ENCODE measurements at places on chromosomes 13 and 19.
A peak's percentile ranks its signal among the peaks of the same experiment; 100 is the strongest.

DNA sequence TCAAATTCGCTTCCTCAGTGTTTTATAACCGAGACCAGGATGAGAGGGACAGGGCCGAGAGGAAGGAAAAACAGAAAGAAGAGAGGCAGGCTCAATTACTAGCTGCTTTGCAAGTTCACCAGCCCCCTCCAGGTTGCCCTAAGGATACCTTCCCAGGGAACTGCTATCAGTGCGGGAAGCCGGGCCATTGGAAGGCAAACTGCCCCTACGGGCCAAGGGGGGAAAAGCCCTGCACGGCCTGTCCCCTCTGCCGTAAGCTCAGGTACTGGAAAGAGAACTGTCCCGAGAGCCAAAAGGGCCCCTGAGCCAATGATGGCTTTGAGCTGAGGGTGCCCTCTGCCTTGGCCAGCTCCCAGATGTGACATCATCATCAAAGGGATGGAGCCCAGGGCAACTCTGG lies 3.2 kb upstream of the ERVV-1 start:
- no peak for DNase-seq

GRCh38 chr13:28306325-28306724 lies 168.0 kb downstream of the PAN3 start:
- peak; percentile 27 for DNase-seq

DNA sequence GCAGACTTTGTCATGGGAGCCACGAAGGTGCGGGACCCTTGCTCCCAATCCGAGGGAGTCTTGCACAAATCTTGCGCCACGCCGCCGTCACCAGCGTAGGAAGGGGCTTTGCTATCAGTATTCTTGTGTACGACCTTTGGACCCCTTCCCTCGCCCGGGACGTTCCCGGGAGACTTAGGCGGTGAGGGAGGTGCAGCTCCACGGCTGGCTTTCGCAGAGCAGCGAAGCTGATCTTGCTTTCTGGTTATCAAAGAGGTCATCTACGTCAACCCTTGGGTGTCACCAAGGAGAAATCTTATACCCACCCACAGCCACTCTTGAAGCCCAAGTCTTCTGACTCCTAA lies 583 bp downstream of the TECR start:
- no peak for DNase-seq

DNA sequence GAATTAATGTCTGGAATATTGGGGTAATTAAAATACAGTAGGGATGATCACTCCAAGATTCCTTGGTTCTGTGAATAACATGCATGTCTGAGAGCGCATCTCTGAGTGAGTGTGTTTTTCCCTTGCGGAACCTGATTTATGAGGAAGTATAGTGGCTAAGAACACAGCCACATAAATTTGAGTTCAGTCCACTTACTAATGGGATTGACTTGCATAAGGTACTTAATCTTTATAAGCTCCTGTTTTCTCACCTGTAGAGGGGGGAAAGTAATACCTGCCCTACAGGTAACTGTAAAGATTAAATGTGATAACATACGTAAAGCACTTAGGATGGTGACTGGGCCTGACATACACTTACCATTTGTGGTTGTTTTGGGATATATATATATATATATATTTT lies 60.8 kb downstream of the KLF5 start:
- no peak for DNase-seq

DNA sequence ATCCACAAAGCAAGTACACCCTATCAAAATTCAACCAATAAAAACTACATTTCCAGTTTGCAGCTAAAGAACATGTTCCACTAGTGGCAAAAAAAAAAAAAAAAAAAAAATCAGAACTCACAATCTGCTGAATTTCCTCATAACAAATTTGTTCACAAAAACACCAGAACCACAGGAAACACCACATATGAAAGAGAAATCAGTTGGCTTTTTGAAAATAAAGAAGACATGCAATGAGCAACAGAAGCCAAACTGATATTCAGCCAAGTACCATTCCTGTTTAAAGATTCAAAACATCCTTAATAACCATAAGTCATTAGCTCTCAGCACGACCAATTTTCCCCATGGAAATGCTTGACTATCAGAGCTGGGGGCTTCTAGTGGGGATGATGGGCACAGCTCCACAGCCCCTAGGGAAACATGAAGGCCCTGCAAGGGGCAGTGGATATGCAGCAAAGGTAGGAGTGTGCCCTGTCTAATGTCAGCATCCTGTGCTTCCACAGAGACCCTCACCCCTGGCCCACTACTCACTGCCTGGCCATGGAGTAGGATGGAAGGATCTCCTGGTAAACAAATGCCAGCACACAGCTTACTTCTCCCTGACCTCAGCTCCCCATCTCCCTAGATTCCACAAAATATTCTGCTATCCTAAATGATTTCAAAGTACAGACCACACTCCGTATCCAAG lies 74.0 kb upstream of the DOCK9 start:
- no peak for DNase-seq

DNA sequence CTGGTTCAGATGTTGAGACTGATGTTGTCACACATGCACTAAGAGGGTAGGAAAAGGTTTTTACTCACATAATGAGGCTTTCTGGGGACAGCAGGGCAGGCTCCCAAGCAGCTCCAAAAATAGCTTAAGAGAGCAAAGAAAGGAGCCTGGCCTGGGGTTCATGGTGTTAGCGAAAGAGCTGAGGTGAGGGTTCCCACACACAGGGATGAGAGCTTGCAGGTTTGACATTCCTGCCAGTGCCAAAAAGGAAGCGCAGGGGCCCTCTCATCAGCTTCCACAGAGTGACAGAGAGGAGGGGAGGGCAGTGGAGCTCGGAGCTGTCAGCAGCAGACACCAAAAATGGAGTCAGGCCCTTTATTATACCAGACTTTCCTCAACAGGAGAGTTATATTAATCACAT lies 65.5 kb upstream of the FAM216B start:
- DNase-seq: no peak

GRCh38 chr19:15126131-15126910 lies 19.1 kb downstream of the SYDE1 start:
- no peak for DNase-seq

GRCh38 chr13:110396476-110396875 lies 89.4 kb downstream of the COL4A2 start:
- no peak for DNase-seq

DNA sequence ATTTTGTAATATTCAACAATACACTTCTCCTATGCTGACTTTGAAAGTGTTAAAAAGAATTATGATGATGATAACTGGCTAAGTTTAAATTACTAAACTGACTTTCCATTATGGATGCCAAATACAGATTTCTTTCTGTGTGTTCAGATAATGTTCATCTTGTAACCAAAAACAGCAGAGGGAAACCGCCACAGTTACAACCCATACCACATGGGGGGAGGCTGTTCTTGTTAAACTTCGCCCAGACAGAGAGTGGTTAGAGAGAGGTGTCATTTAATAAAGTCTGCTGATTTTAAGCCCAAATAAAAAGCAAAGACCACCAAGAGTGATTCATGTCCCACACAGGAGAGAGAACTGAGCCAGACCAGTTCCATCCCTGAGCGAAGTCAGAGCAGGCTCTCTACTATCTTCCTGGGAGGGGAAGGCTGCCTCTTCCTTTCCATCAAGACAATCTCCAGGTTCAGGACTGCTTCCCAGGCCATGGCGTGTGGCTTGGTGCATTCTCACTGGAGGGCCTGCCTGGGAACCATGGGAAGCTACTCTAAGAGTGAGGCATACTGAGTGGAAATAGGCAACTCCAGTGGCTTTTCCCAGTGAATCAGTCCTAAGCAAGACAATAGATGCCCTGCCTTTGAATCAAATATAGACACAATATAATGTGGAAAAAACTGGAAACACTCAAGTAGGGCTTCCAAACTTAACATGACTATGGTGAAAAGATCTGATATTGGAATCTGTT lies 18.2 kb downstream of the EFNB2 start:
- DNase-seq: no peak

GRCh38 chr13:23243066-23243465 lies 62.3 kb downstream of the SGCG start:
- no peak for DNase-seq

GRCh38 chr19:792306-792885 lies 4.9 kb upstream of the PTBP1 start:
- DNase-seq: no peak

DNA sequence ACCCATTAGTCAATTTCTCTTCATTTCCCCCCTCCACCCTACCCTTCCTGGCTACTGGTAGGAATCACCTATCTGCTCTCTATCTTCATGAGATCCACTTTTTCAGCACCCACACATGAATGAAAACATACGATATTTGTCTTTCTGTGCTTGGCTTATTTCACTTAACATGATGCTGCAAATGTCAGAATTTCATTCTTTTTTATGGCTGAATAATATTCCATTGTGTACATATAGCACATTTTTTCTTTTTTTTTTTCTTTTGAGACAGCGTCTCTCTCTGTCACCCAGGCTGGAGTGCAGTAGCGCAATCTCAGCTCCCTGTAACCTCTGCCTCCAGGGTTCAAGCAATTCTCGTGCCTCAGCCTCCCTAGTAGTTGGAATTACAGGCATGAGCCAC lies 9.9 kb upstream of the CALM3 start:
- DNase-seq: no peak

- DNase-seq: peak; percentile 64
Measured at GRCh38 chr19:51439021-51439465, 19.2 kb downstream of the SIGLEC8 start.

- DNase-seq: no peak
Measured at GRCh38 chr13:42394711-42395085, 122.7 kb downstream of the AKAP11 start.

DNA sequence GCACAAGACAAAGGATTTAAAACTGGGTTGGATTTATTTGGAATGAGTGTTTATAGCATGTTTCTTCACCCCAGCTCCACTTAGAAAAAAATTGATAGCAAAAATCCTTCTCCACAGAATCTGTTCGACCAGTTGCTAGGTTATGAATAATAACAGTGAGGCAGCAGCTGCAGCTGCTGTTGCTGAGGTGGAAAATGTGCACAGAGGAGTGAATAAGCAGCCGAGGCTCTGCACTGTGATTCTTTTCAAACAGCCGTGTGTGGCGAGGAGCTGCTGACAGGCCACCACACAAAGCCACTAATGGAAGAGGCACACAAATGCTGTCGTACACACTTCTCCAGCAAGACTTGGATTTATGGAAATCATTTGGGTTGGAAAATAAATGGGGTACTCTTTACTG lies 6.4 kb upstream of the RASL11A start:
- DNase-seq: no peak

DNA sequence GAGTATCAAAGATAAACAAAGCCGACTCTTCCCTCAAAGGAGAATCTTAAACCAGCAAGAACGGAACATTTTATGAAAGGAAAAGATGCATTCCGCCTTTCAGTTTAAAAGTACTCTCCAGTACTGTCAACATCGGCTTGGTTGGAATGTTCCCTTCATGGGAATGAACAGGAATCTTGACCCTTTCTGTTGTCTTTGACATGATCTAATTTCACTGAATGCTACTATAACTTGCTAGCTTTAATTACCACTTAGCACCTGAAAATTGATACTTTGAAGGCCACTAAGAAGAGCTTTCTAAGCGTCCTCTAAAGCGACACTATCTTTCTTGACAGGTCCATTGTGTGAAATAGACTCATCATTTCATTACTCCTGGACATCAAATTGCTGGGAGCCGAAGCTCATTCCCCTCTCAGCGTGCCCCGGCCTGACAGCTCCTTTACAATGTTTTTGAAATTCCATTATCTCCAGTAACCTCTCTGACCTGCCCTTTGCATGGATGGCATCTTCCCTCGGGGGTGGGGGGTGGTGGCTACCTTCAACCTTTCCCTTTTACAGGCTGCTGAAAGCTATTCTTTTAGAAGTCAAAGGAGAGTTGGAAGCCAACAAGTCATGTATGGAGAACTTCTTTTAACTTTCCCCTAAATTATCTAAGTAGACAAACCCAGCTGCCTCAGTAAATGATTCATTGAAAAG lies 67.9 kb downstream of the EFNB2 start:
- no peak for DNase-seq

DNA sequence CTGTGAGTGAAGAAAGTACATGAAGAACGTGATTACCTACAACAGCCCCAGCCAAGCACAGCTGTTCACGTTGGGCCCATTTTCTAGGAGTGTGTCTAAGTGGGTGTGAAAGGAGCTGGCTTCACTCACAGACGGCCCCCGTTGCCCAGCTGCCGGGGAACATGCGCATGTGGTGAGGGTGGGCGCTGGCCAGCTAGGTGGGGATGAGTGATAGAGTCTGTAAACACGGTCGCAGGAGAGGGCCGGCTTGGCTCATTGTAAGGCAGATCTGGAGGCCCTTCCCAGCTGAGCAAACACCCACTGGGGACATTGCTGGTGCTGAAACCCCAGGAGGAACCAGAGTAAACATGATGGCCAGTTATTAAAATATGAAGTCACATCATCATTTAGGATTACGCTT lies 160.5 kb downstream of the TEX29 start:
- no peak for DNase-seq

DNA sequence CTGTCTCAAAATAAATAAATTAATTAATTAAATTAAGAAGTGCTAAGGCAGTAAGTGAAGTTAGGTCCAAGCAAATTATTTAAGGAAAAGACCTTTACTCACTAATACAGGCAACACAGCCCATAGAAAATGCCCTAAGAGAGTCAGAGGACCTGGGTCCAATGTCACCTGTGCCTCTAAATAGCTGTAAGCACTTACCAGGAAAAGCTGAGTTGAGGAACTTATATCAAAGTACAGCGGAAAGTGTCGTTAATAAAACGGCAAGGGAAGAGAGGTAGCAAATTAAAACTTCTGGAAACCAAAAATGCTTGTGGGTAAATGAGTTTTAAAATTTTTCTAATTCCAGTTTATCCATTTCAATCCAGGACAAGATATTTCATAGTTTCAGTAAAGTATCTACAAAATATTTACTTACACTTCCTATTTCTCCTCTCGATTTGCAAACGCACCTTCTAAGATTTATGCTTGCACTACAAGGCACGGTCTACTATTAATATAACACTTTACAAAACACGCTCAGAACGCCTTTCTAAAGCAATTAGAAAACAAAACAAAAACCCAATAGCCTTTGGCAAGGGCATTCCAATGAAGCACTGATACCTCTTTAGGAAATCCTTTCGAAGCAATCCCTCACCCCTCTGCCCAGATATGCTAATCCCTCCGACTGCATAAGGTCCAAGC lies 963 bp downstream of the VPS36 start:
- DNase-seq: no peak

DNA sequence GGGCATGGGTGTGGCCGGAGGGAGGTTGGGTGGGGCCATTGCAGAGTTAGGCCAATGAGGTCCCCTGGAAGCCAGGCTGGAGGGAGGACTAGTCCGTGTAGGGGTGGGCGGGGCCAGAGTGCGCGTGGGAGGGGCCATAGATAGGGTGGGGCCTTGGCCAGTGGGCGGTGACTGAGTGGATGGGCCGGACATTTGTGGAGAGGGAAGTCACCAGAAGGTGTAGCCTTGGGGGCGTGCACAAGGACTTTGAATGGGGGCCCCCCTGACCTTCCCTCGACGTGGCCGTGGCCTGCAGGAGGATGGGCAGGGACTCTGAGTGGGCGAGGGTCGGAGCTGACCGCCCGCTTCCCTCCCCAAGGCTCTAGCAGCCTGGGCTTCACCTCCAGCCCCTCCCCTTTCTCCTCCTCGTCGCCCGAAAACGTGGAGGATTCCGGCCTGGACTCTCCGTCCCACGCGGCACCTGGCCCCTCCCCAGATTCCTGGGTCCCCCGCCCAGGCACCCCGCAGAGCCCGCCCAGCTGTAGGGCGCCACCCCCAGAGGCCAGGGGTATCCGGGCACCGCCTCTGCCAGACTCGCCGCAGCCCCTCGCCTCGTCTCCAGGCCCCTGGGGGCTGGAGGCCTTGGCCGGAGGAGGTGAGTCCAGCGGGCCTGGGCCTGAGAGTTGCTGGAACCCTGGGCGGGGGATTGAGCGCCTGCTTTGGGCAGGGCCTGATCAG lies 16.5 kb upstream of the B3GNT3 start:
- DNase-seq: peak; percentile 42
